Smooth muscle cell of the brain vasculature (primary cell): ENCODE measurements at places on chromosomes 2 and 18.

GRCh38 chr18:22347606-22348511 lies 69.9 kb downstream of the CTAGE1 start:
- DNase-seq = no peak

DNA sequence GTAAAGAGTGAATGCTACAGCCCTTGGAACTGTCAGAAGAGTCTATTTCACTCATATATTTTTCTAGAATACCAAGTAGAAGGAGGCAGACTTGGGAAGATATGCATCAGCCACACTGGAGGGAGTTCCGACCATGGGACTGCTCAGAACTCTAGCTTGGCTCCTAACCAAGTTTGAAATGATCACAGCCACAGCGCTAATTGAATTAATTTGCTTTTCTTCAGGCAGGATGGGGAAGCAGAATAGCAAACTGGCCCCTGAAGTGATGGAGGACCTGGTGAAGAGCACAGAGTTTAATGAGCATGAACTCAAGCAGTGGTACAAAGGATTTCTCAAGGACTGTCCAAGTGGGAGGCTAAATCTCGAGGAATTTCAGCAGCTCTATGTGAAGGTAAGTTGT lies 51.4 kb downstream of the VSNL1 start:
- DNase-seq = no peak

DNA sequence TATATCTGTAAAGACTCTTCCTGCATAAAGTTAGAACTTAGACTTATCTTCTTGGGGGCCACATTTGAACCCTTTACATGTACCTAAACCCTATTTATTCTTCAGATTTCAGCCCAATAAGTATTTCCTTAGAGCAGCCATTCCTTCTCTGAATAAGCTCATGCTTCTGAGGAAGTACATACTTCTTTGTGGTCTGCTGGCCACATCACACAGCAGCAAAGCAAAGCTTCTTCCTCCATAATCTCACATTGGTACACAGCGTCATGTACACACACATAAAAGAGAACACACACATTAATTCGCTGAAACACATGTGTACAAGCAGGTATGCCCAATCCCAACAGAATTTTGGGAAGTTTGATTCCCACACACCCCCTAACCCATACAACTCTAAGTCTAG lies 331.0 kb downstream of the CDH2 start:
- DNase-seq = no peak

DNA sequence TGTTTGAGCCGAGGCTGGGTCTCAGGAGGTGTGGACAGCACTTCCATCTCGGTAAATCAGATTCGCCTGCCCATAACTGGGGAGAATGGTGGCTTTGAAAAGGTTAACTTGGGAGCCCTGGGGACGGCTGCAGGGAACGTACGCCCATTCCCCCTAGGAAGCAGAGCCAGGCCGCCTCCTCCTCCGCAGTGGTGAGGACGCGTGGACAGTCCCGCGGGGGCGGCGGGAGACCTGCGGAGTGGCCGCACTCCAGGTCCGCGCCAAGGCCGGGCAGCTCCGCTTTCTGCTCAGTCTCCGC lies 845 bp upstream of the MYCN start:
- no peak for DNase-seq

DNA sequence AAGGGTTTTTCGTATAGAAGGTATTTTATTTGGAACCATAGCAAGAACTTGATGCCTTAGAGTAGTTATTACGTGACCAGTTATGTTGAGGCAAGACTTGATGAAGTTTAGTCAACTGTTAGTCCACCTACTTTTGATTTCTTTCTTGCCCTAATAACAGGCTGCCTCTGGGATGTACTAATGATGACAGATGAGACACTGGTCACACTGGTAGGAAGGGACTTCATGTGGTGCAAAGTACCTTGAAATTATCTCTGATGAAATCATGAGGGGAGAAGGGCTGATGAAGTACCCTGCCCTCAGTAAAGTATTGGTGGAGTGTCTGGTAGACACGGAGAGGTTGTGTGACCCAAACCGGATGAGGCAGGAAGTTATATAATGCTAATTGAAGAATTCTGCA lies 5.4 kb downstream of the DIS3L2 start:
- DNase-seq = no peak

DNA sequence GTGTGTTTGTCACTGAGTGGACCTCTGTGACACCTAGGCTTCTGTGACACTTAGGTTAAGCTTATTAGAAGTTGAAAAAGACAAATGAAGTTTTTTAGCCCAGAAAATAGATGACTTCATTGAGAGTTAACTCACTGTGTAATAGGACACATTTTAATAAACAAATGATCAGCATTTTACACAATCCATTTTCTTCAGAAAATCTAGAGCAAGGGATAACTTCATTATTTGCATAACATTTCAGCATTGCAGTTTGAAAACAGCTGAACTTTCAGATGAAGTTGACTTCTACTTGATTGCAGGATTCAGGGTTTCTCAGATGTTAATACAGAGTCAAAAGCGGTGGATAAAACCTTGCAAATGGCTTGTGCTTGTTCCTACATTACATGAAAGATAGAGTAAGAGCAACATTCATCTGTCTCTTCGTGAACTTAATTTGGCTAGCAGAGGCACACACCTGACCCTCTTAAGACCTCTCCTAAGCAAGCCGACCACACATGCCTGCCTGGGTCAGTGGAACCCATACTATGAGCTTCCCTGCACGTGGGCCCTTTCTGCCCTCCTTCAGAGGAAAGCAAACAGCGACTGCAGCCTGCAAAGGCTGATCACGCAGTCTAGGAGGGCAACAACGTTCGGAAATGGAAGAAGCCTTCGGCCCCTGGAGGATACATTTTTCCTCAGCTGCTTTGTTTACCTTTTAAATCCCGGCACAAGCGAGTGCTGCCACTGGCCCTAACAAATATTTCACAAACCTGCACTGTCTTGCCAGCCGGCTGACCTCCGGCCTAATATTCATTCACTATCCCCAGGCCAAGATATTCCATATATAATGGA lies 16.6 kb downstream of the ITGB1BP1 start:
- no peak for DNase-seq

- no peak for DNase-seq
Observed at GRCh38 chr2:29113891-29114321, 1.3 kb upstream of the CLIP4 start.

- no peak for DNase-seq
Observed at GRCh38 chr2:159959136-159959535, 103.3 kb downstream of the PLA2R1 start.

DNA sequence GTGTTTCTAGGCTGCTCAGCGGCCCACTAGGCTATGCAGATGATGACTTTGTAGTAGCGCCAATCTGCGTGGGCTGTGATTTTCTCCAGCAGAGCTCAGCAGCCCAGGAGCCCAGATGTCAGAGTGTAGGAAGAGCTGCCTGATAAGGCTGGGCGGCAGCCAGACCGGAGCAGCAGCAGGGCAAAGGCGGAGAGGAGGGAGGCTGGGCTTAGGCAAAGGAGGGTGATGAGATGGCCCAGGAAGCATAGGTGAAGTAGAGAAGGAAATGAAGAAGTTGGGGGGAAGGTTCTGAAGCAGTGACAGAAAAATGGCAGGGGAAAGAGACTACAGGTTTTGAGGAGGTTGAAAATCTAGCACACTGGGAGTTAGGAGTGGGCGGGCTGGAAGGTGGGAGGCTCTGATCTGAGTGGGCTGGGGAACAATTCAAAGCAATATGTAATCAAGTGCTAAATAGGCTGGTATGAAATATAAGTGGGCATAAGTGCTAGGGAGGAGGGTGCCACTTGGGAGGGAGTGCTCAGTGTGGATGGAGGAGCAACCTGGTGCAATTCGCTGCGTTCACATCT lies 50.6 kb upstream of the STPG4 start:
- no peak for DNase-seq

GRCh38 chr2:107729440-107729839 lies 97.3 kb upstream of the RGPD4 start:
- no peak for DNase-seq

DNA sequence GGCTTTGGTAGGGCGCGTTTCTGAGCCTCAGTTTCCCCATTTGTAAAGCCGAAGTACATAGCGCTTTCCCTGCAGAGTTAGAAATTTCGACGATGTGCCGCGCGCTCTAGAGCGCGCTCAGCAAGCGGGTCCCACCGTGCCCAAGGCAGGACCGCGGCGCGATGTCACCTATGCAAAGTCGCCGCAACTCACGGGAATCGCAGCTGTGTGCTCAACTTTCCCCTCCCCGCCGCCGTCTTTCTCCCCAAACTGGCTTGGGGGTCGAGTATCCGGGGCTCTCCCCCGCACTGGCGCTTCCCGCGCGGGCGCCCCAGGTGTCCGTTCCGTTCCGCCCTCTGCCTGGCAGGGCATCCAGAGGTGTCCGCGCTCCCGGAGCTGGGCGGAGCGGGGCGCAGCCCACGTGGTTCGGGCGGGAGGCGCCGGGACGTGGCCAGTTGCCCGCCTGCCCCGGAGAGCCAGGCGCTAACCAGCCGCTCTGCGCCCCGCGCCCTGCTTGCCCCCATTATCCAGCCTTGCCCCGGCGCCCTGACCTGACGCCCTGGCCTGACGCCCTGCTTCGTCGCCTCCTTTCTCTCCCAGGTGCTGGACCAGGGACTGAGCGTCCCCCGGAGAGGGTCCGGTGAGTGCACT lies at the start of gene MLPH:
TSS of gene MLPH (plus strand) at position 433 of the 630 bp plus-strand sequence. CDS start 6,176 bp downstream, outside the sequence.
- DNase-seq = no peak

DNA sequence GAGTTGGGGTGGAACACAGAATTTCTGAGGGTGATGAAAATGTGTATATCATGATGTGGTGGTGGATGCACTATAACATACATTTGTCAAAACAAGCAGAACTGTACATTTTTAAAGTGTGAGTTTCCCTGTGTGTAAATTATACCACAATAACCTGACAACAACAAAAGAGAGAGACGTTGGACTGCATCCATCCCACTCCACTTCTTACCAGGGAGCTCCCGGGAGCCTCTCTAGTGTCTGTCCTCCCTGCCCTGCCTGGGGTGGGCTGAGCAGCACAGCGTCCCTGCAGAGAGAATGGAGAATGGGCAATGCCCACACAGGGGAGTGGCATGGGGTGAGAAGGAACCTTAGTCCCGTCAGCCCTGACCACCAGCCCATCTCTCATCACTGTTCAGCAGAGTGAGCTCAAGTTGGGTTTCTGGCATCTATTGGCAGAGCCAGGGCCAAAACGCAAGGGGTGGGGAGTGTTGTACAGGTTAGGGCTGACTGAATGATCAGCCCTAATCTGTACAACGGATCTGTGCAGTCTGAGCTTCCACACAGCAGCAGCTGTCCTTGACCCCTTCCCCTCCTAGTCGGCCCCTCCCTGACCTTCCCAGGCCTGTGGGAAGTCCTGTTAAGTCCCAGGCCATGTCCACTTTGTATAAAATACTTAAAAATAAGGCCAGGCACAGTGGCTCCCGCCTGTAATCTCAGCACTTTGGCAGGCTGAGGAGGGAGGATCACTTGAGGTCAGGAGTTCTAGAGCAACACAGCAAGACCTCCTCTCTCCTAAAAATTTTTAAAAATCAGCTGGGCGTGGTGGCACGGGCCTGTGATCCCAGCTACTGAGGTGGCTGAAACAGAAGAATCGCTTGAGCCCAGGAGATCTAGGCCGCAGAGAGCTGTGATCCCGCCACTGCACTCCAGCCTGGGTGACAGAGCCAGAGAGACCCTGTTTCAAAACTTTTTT lies 3.3 kb upstream of the PROC start:
- no peak for DNase-seq

DNA sequence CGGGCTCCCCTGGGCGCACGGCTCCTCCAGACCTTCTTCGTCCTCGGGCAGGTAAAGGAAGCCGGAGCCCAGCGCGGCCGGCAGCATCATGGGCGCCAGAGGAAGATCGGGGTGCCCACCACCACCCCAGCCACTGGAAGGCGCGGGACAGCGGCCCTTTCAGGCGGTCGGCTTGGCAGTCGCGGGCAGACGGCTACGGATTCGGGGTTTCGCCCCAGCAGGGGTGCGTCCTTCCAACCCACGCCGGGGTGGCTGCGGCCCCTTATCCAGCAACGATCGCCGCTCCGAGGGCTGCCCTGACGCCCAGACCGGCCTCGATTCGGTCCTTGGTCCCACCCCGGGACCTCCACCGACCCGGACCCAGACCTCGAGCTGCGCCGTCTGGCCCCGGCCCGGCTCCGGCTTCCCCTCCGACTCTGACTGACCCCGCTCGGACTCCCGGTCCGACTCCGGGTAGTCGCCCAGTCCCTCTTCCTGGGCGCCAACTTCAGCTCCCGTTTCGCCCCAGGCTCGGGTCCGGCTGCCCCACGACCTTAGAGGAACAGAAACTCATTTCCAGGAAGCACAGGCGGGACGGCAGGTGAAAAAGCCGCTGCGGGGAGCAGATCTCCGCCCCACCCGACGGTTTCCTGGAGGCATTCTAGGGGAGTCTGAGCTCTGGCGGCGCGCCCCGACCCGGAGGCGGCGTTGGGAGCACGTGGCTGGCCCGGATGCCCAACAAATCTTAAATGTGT lies 30.2 kb upstream of the SSB start:
- DNase-seq = no peak

DNA sequence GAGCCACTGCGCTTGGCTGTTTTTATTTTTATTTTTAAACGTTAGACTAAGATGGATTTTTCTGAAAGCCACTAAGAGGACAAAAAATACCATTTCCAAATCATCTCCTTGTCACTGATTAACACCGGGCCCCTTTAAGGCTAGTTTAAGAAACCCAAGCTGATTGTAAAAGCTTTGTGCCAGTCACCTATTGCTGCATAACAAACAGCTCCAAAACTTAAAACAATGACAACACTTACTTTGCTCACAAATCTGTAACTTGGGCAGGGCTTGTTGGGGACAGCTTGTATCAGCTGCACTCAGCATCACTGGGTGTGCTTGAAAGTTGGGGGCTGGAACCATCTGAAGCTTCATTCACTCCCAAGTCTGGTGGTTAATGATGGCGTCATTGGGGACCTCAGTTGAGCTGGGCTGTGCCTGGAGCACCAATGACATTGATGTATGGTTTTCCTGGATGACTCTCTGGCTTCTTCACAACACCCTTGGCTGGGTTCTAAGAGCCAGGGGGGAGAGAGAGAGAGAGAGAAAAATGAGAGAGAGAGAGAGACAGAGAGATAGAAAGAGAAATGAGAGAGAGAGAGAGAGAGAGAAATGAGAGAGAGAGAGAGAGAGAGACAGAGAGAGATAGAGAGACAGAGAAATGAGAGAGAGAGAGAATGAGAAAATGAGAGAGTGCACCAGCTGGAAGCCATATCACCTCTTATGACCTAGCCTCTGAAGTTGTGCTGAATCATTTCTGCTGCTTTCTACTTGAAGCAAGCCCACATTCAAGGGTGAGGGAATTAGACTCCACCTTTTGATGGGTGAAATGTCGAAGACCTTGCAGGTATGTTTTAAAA lies 26.0 kb upstream of the ATG16L1 start:
- no peak for DNase-seq

GRCh38 chr2:2733818-2734217 lies 402.7 kb upstream of the MYT1L start:
- DNase-seq = no peak

GRCh38 chr2:68250196-68250595 lies 2.1 kb downstream of the PPP3R1 start:
- no peak for DNase-seq

DNA sequence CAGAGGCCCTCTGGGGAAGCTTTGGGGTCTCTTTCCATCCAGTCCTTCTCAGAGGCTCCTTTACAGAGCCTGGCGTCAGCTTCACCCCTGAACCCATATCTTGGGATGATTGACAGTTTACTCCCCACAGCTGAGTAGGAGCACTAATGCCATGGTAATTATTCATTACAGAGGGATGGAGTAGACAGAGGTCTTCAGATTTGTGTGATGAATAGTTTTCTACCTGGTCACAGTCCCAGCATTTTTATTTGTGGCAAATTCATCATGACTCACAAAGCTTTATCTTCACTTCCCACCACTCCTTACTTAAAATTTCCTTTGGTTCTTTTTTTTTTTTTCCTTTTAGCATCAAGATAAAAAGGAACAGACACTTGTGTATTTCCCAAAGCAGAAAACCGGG lies 104.2 kb downstream of the CCDC85A start:
- DNase-seq = no peak

- DNase-seq = no peak
Observed at GRCh38 chr18:74083557-74083952, 64.1 kb downstream of the FBXO15 start.

- no peak for DNase-seq
Observed at GRCh38 chr18:74496508-74497323, 553 bp downstream of the CNDP2 start.
